B cell (primary cell): ENCODE measurements at places on chromosomes 3 and 15.

- DNase-seq: no peak
These were observed 199.5 kb upstream of the TBL1XR1 start for GRCh38 chr3:177396733-177397132.

DNA sequence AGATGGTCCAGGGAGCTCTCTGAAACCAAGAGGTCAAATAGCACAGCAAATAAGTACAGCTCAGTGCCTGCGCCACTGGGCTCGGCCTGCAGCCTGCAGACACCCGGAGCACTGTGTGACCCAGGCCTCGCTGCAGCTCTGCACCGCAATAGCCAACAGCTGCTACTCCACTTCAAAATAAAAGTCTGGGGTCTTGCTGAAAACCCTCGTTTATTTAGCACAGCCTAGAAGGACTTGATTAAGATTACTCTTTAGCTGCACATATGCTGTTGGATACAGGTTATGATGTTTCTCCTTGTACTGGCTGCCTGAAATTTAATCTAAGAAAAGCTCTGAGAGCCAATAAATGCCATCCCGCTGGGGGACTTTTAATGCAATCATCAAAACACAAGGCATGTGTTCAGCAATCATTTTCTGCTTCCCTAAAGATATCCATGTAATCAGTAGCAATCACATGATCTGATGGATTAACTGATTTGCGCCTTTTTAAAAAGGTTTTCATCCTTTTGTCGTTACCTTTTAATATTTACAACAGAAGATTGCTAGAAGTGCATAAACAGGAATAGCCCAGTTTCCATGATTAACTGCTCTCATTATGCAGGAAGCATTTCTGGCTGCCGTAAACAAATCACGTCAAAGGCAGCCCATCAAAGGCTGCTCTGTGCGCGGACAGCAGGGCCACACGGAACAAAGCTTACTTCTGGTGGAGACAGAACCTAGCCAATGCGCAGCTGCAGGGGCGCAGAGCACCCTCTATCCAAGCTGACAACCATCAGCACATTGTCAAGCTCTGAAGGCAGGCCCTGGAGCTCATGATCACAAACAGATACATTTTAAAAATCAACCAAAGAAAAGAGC is 58.8 kb downstream of the CLASP2 start:
- peak; percentile 57 for DNase-seq

GRCh38 chr3:42535981-42536784 is 33.7 kb downstream of the VIPR1 start:
- DNase-seq: peak; percentile 34

GRCh38 chr15:26070095-26070532 is 207.0 kb upstream of the ATP10A start:
- no peak for DNase-seq

- no peak for DNase-seq
These were observed 841 bp downstream of the EIF3J start for GRCh38 chr15:44537735-44538240.

DNA sequence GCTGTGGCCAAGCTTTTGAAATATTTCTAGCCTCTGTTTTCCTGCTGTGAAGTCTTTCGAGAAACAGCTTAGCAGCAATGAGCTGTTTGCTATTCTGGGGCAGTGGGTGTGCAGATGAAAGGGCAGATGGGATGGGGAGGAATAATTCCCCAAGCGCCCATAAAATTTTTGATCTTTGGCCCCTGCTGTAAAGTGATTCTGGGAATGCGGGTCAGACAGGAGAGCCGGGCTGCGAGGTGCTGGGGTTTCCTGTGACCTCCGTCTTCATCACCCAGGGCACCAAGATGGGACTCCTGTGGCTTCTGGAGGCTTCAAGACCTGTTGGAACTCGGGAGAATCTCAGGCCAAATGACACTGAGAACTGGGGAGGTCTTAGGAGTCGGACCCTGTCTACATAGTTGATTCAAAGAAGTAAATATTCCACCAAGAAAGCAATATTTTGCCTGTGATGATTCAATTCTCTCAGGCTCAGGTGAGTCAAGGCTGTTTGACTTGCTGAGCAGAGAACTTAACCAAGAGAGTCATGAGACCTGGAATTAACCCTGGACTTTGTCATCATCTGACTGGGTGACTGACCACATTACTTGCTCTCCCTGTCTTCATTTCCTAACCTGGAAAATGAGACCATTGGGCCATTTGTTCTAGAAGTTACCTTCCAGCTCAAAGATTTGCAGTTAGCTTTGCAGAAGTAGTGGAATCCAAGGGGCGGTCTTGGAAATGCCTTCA is 86.4 kb downstream of the POLR2M start:
- no peak for DNase-seq

- DNase-seq: no peak
These were observed 13.3 kb upstream of the CFAP44 start for GRCh38 chr3:113454630-113455029.

- DNase-seq: no peak
These were observed 3.3 kb downstream of the ARL6IP5 start for GRCh38 chr3:69088063-69088462.

- DNase-seq: no peak
These were observed 824.7 kb upstream of the NECTIN3 start for GRCh38 chr3:110246796-110247376.

- DNase-seq: no peak
These were observed 48.8 kb upstream of the PSMD6 start for GRCh38 chr3:64072126-64072525.

- DNase-seq: peak; percentile 19
These were observed 84.7 kb downstream of the SEC22A start for GRCh38 chr3:123286308-123287023.

GRCh38 chr3:76991165-76991564 is 48.7 kb upstream of the ROBO2 start:
- DNase-seq: no peak

- no peak for DNase-seq
These were observed 28.8 kb downstream of the APBA2 start for GRCh38 chr15:28914483-28915023.

- DNase-seq: no peak
These were observed 52.8 kb upstream of the LRIG1 start for GRCh38 chr3:66553441-66554113.

DNA sequence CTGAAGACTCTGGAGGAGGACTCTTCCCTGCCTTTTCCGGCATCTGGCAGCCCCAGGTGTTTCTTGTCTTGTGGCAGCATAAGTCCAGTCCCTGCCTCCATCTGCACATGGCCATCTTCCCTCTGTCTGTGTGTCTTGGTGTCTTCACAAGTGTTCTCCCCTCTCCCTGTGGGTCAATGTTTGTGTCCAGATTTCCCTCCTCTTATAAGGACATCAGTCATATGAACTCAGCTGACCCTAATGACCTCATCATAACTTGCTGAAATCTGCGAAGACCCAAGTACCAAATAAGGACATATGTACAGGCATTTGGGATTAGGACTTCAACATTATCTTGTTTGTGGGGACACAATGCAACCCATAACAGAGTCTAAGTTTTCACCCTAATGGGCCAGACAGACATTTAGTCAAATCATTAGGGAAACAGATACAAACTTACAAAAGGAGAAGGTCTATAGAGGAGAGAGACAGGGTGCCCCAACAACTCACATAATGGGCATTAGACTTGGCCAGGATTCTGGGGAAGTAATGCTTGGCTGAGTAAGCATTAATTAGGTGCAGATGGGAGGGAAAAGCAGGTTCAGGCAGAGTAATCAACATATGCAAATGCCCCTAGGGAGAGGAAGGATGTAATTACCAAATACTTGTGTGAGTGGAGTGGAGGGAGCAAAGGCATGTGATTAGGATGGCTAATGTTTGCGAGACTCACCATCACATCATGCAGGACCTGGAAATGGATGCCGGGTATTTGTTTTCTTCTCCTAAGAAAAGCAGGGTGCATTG is 372.8 kb upstream of the TBL1XR1 start:
- DNase-seq: peak; percentile 18

GRCh38 chr3:169295912-169296570 is 367.5 kb downstream of the MECOM start:
- DNase-seq: no peak

- no peak for DNase-seq
These were observed 65.7 kb downstream of the TJP1 start for GRCh38 chr15:29756358-29757267.

GRCh38 chr3:3589715-3590130 is 209.5 kb upstream of the LRRN1 start:
- no peak for DNase-seq

DNA sequence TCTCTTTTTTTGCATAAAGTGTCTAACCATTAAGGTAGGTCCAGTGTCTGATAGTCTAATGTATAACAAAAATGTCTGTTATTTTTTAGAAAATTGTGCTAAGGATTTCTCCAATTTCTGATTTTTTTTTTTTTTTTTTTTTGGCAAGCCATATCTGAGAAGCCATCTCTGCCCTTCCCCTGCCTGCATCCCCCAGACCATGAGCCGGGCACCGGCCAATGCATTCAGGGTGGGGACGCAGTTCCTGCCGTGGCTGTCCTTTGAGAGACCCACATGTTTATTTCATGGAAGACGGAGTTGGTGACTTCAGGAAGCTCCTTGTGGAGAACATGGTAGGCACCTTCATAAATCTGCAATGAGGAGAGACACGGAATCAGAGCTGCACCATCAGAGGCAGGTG is 19.2 kb downstream of the ABTB1 start:
- DNase-seq: no peak

DNA sequence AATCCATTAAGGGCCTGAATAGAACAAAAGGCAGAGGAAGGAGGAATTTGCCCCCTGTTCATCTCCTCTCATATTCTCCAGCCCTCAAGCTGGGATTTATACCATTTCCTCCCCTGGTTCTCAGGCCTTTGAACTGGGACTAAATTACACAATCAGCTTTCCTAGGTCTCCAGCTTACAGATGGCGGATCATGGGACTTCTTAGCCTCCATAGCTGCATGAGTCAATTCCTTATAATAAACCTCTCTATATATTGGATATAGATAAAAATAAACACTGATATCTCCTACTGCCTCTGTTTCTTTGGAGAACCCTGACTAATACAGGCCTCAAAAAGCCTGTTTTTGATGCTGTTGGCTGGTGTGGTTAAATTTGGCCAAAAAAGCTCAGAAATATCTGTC is 84.5 kb upstream of the TMEM108 start:
- no peak for DNase-seq

- DNase-seq: peak; percentile 35
These were observed 10.7 kb upstream of the ANXA2 start for GRCh38 chr15:60408463-60408981.

GRCh38 chr15:84598993-84599392 is 1.8 kb upstream of the ZSCAN2 start:
- no peak for DNase-seq

GRCh38 chr3:11010426-11011165 is 18.0 kb downstream of the SLC6A1 start:
- no peak for DNase-seq

DNA sequence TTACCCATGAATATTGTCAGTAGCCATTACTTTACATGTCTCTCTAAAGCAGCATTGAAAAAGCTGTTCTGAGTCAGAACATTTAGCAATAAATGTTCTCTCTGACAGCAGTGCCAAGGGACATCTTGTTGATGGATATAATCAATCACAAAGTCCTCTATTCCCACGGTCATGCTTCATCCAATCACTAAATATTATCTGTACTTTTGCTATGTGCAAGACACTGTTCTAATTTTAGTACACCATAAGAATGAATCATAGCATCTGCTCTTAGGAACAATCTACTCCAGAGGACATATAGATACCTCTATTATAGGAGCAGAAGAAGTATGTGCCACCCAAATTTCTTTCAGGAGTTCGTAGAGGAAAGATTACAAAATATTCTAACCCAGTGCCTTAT is 142.5 kb upstream of the MBNL1 start:
- DNase-seq: no peak

DNA sequence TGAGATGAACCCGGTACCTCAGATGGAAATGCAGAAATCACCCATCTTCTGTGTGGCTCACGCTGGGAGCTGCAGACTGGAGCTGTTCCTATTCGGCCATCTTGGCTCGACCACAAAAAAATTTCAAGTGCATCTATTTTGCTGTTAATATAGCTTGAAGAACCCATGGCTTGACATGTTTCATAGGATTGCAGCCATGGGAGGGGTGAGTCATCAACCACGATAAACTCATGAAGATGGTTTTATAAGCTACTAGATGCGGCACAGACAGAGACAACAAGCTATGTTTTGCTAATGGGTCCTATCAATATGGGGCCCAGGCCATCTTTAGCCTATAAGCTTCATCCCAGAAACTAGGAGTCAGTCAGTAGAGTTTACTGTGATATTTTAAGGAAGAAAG is 100.4 kb upstream of the PHLDB2 start:
- no peak for DNase-seq
